NCI-H2171 (cell line): ENCODE measurements at places on chromosomes 5 and 9.

GRCh38 chr5:116375926-116376325 is 198.7 kb downstream of the SEMA6A start:
- DNase-seq, result no peak

DNA sequence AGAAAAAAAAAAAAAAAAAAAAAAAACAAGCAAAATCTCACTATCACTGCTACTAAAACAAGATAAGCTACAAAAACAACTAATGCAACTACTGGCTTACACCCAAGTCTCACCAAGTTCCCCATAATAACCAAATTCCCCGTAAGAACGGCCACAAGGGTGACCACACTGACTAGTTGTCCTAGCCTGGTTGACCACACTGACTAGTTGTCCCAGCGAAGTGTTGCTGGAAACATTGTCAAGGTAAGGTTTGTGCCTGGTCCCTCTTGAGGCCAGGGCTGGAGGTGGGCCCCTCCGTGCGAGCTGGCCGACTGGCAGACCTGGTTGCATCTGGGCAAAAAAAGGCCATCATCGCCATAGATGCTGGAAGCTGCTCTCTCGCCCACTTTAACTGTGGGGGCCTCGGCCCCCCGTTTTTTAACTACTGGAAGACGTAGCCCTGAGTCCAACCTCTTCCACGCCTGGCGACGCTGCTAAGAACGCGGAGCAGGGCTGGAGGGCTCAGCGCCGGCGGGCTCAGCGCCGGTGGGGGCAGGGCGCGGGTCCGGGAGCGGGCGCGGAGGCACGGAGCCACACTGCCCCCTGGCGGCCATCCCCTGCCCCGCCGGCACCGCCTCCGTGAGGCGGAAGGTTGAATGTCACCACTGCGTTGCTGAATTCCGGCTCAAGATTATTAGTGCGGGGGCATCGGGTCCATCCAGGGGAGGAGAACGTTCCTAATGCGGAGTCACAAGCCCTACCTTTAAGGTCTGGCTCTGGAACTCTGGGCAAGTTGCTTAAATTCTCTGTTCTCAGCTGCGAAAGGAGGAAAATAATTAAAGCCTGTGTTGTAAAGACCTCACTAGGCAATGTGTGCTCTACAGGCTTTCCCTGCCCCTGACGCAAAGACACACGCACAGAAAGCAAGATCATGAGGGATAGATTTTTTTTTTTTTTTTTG is 84.0 kb downstream of the HSD17B3 start:
- DNase-seq, result peak; percentile 72

- DNase-seq, result no peak
Observed at GRCh38 chr5:110951373-110951791, 120.1 kb upstream of the TSLP start.

DNA sequence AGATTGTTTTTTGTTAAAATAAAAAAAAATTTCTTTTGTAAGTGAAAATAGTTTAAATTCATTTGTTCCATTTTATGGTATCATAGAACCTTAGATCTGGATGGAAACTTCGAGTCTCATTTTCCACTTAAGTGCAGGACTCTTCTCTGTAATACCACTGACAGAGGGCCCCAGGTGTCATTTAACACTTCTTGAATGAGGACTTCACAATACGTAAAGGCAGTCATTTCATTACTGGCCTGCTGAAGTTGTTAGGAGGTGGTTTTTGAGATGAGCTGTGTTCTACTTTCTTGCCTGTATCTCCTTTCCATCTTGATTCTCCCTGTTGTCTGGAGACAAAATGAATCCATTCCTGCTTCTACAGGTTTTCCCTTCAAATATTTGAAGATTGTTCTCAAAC is 455.3 kb downstream of the DMRT2 start:
- no peak for DNase-seq

GRCh38 chr9:136567651-136568287 is 21.9 kb upstream of the NOTCH1 start:
- no peak for DNase-seq

GRCh38 chr9:20125727-20126126 is 336.9 kb upstream of the SLC24A2 start:
- DNase-seq, result no peak

- DNase-seq, result no peak
Observed at GRCh38 chr9:79335987-79336386, 235.8 kb upstream of the TLE4 start.

- DNase-seq, result no peak
Observed at GRCh38 chr9:107274953-107275422, 8.1 kb upstream of the RAD23B start.

DNA sequence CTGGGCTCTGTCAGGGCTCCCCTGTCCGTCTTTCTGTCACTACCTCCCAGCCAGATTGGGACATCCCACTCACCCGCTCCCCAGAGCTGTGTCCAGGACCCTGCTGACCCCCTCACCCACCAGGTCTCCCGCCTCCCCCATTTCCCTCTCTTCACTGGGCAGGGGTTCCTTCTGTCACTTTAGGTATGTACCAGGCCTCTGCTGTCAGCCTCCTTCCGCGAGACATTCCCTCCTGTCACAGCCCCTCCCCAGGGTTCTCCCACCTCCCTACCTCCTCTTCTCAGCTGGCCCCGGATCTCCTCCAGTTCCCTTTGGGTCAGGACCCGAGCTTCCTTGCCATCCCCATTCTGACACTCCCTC is 488 bp downstream of the POLR1E start:
- no peak for DNase-seq

DNA sequence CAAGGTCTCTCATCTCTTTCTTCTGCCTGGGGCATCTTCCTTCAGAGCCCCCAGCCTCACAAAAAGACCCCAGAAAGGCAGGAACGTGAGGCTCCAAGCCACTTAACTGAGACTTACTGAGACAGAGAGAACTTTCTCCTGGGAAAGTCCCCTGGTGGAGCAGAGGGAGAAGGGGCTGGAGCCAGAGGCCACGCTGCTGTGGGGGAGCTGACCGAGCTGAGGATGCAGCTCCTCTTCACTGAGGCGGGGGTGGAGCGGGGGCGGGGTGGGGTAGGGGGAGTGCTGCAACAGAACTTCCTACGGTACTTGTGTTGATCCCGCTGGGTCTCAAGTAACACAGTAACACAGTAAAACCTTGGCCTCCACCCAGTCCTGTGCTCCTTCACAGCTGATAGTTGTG is 204.0 kb downstream of the FSTL4 start:
- no peak for DNase-seq

DNA sequence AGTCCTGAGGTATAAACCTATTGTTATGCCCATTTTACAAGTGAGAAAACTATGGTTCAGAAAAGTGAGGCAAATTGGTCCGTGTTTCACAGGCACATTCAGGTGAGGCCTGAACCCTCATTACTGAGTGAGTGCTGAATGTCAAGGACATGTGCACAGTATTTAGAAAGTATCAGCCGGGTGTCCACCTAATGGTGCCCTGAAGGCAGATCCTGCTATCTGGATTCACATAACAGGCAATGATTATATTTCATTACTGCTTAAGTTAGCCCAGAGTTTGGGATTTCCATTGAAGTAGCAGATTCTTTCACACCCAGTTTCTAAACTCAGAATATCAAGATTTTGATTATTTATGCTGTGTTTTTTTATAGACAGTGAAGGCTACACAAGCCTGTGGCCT is 142.7 kb downstream of the LHFPL2 start:
- no peak for DNase-seq

DNA sequence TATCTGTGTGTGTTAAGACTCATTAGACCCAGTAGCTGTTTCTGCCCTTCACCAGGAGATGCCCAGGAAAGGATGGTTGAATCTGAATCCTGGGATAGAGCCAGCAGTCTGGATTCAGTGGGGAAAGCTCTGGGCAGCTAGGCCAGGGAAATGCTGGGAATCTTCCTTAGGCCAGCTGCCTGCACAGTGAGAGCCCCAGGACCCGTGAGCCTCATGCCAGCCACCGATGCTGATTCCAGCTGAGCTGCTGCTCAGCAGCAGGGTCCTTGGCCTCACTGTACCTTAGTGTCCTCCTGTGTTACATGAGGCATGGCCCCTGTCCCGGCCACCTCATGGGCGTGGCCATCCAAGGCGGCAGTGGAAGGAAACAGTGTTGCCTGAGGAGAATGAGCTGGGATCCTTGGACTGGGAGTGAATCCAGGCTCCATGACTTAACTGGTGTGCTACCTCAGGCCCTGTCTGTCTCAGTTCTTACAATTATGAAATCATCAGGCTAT is 87.1 kb downstream of the AMBP start:
- DNase-seq, result no peak

DNA sequence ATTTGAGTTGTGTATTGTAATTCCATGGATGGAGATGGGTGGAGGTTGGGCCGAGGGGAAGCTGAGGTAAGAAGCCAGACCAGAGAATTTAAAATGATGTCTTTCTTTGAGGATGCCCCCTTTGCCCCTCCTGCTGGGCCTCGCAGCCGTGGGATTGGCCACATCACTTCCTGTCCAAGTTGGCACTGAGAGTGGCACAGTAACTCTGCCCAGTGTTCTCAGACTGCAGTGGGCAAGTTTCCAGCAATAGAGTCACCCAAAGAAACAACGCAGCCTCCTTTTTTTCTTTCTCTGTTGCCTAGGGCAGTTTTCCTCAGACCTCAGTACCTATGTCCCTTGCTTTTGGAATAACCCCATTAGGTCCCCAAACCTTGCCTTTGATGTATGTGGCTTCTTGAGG is 306.6 kb upstream of the DMRT1 start:
- DNase-seq, result no peak

- DNase-seq, result no peak
Observed at GRCh38 chr9:112366591-112366990, 13.3 kb upstream of the HSDL2 start.
